ENCODE measurements at places on chromosomes 7 and 10. TPM values are rescaled to one million over a fixed set of nuclear protein-coding genes. Genes with fewer than 3 reads are reported as not detected.
A peak's percentile ranks its signal among the peaks of the same experiment; 100 is the strongest.

DNA sequence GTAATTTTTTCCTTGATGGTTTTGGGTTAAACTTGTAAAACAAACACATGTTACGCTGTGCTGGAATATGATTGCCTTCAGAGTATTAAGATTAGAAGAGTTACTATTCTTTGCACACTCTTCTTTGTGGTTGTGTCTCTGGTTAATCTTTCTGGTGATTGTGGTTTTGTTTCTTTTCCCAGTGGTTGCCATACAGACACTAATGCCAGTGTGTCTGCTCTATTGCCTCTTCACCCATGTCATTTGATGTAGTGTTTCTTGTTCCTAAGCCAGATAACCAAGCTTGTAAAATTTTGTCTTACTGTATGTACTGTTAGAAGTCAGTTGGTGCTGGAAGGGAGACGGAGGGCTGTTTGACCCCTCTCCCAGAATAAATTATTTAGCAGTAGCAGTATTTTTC, 124.8 kb downstream of the PHTF2 start:
- no peaks in the 10 kb centered on the region for H3K36me3 ChIP-seq
- H3K27ac ChIP-seq: no peak overlapping the region
- no peak overlapping the region for H3K4me3 ChIP-seq
- DNase-seq: no peak

DNA sequence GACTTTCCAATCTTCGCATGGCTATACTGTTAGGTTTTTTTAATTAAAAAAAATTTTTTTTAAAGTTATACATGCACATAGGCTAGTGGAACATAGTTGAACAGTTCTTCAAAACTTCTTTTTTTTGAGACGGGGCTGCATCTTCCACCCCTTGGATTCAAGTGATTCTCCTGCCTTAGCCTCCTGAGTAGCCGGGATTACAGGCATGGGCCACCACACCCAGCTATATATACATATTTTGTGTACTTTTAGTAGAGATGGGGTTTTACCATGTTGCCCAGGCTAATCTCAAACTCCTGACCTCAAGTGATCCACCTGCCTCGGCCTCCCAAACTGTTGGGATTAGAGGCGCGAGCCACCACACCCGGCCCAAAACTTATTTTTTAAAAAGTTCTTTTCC, 17.3 kb downstream of the ZNF777 start:
- peaks cover 11% of the 10 kb centered on the region for H3K36me3 ChIP-seq
- no peaks in the 10 kb centered on the region for H3K4me1 ChIP-seq
- H3K27ac ChIP-seq: no peak overlapping the region
- no peaks in the 10 kb centered on the region for H3K27me3 ChIP-seq

GRCh38 chr10:64209561-64209960, 688.4 kb downstream of the REEP3 start:
- no peaks in the 10 kb centered on the region for H3K27me3 ChIP-seq
- no peak overlapping the region for H3K4me3 ChIP-seq
- H3K4me1 ChIP-seq: no peaks in the 10 kb centered on the region
- no peak for DNase-seq

DNA sequence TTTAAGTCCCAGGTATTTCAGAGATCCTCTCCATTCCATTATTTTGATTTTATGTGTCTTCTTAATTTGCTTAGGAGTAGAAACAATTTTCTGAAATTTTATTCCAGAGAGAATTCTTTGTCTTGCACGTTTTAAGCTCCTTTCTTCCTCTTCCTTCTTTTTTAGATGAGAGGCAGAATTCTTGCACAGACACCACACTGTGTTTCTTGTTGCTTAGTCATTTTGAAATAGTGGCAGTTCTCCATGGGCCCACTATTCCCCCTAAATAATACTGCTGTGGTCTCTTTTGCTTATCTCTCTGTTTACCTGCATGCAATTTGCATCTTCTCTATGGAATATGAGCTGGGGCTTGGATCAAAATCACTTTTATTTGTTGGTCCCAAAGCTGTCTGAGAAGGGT, 54.3 kb upstream of the WAC start:
- no peaks in the 10 kb centered on the region for H3K27me3 ChIP-seq
- DNase-seq: no peak
- no peak overlapping the region for H3K4me3 ChIP-seq
- H3K36me3 ChIP-seq: no peaks in the 10 kb centered on the region
- H3K27ac ChIP-seq: no peak overlapping the region

- H3K4me1 ChIP-seq: no peaks in the 10 kb centered on the region
- no peak overlapping the region for H3K4me3 ChIP-seq
- no peak for DNase-seq
- no peaks in the 10 kb centered on the region for H3K36me3 ChIP-seq
Observed at GRCh38 chr7:15720849-15721471, 34.5 kb upstream of the MEOX2 start.

- H3K4me1 ChIP-seq: peaks cover 48% of the 10 kb centered on the region
- no peak for DNase-seq
- no peaks in the 10 kb centered on the region for H3K36me3 ChIP-seq
- no peaks in the 10 kb centered on the region for H3K27me3 ChIP-seq
- H3K27ac ChIP-seq: peak within 1 kb of the TSS; percentile 100
Observed at GRCh38 chr10:88990384-88991160, at the start of gene FAS. TSS of gene FAS (plus strand) at chr10:88990798. CDS start at chr10:88990877, 79 bp downstream.

Gene SPDYE1
- total RNA-seq: not detected

Gene C7orf33
- not detected for total RNA-seq

DNA sequence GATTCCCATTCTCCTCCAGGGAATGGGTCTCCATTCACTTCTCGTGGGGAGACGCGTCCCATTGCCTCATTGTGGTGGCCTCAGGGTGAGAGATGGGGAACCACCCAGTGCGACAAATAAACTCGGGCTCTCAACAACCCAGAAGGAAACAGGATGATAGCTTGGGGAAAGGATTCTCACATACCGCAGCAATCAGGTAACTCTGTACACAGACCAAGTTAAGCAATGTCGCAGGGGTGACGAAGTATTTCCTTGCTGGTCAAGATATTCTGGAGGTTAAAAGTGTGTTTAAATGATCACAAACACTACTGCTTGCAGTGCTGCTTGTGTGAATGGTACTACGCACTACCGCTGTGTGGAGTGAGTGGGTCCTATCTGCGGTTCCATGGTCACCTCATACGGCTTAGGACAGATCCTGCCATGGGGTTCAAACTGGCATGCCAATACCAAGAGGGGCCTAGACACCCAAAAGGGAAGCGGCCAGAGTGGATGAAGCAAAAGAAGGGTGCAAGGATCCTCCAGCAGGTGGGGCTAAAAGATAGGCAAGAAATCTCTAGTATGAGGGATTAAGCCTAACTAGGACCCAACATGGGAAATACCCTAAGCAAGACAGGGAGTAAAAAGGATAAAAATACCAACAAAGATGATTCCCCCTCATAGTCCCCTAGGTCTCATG, 143.8 kb upstream of the TMEM106B start:
- DNase-seq: no peak
- H3K4me1 ChIP-seq: no peaks in the 10 kb centered on the region
- H3K4me3 ChIP-seq: no peak overlapping the region
- H3K36me3 ChIP-seq: no peaks in the 10 kb centered on the region
- no peak overlapping the region for H3K27ac ChIP-seq

- H3K27ac ChIP-seq: no peak overlapping the region
- H3K27me3 ChIP-seq: no peaks in the 10 kb centered on the region
- no peak overlapping the region for H3K4me3 ChIP-seq
- no peaks in the 10 kb centered on the region for H3K36me3 ChIP-seq
- DNase-seq: no peak
Observed at GRCh38 chr7:87027900-87028299, 31.6 kb downstream of the ELAPOR2 start.

GRCh38 chr7:142088022-142088714, 23.4 kb upstream of the MGAM2 start:
- H3K36me3 ChIP-seq: no peaks in the 10 kb centered on the region
- H3K4me3 ChIP-seq: no peak overlapping the region
- H3K27me3 ChIP-seq: no peaks in the 10 kb centered on the region
- no peak for DNase-seq
- no peaks in the 10 kb centered on the region for H3K4me1 ChIP-seq

- H3K27ac ChIP-seq: peak overlapping the region; percentile 91
- H3K4me1 ChIP-seq: peaks cover 46% of the 10 kb centered on the region
- DNase-seq: no peak
- H3K27me3 ChIP-seq: no peaks in the 10 kb centered on the region
Observed at GRCh38 chr7:35695473-35695850, 527 bp upstream of the HERPUD2 start.

DNA sequence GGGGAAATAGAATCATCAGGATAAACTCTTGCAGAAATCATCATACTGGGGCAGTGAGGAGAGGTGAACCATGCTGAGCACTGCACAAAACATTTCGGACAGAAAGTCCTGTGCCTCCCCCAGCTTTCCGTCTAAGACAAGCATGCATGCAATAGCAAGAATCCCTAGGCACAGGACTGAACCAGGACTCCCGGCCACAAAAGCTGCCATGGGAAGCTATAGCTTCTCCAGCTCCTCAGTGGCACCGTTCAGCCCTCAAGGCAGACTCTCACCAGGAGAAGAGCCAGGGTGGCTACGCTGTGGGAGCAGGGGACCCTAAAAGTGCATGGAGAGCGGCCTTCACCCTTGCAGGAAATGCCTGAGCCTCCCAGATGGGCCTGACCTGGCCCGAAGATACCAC, 70.8 kb downstream of the ASB13 start:
- H3K27me3 ChIP-seq: no peaks in the 10 kb centered on the region
- H3K36me3 ChIP-seq: no peaks in the 10 kb centered on the region
- no peak for DNase-seq

Gene POP7
- 44.0 TPM for total RNA-seq

- peaks cover 39% of the 10 kb centered on the region for H3K36me3 ChIP-seq
- H3K4me1 ChIP-seq: peaks cover 36% of the 10 kb centered on the region
- no peak overlapping the region for H3K4me3 ChIP-seq
- no peak overlapping the region for H3K27ac ChIP-seq
- H3K27me3 ChIP-seq: no peaks in the 10 kb centered on the region
Observed at GRCh38 chr7:149621776-149622175, 124.2 kb upstream of the ZNF746 start.

Gene GARS1
- 83.7 TPM for total RNA-seq

DNA sequence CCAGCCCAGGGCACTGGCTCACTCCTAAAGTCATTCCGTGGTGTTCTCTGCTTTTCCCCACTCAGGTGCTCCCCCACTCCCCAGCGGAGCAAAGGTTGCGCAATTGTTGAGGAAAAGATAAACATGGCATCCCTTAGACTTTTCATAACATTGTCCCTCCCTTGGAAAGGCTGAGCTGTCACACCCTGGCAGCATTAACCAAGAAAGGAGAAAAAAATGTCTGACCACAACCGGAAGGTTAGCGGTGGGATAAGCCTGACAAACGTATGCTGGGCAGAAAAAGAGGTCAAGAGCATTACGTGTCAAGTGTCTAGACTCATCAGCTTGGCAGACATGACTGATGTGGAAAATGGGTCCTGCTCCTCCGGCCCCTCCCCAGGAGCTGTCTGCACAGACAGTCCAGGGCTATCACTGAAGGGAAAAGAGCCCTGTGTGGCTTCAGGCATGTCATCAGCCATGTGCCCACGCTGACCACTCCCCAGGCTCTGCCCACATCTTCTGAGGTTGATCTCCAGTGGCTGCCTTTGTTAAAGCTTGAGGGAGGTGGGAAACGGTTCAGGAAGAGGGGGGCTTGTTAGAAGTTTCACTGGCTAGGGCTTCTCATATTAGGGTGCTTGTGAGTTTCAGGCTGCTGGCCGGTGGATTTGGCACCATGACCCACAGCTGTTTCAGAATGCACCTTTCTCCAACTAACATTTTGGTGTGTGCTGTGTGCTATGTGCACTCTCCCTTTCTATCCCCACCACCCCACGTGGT, 30.1 kb downstream of the BTBD16 start:
- peak; percentile 83 for DNase-seq
- H3K27me3 ChIP-seq: no peaks in the 10 kb centered on the region
- no peak overlapping the region for H3K4me3 ChIP-seq
- no peak overlapping the region for H3K27ac ChIP-seq

Gene EMX2
- 0.74 TPM for total RNA-seq

Gene NPY4R
- total RNA-seq: 0.49 TPM

- H3K36me3 ChIP-seq: no peaks in the 10 kb centered on the region
- H3K27ac ChIP-seq: no peak overlapping the region
- no peak overlapping the region for H3K4me3 ChIP-seq
- H3K4me1 ChIP-seq: peaks cover 18% of the 10 kb centered on the region
Observed at GRCh38 chr7:70728872-70729552, 402.9 kb upstream of the GALNT17 start.

DNA sequence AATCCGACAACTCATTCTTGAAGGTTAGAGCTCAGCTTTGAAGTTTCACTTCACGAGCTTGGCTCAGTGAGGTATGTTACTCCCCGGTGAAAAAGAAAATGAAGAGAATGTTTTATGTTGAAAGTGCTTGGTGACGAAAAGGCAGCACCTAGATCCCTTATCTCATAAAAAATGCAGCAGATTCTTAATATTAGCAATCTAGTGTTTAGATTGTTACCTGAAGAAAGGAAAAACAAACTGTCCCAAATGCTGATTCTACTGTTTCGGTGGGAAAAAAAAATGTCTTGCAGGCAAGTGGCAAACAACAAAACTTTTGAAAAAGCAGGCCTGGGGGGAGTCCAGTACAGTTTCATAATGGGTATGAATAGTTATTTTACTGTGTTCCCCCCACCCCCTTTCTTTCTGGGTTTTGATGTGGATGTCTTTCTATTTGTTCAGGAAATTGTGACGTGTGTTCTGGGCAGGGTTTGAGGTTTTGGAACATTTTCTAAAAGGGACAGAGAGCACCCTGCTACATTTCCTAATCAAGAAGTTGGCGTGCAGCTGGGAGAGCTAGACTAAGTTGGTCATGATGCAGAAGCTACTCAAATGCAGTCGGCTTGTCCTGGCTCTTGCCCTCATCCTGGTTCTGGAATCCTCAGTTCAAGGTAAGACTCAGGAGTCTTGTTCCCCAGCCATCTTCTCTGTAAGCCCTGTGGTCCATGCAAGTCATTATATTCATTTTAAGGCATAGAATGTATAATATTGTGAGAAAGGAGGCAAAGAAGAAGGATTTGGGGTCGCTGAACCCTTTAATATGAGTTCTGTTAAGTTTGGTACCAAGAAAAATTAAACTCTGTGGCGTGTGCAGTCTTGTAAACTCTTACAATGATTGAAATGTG, at the start of gene SRGN:
Gene SRGN (plus strand): TSS at position 514 of the 881 bp plus-strand sequence. CDS start 55 bp downstream, at position 569.
- H3K27me3 ChIP-seq: no peaks in the 10 kb centered on the region
- DNase-seq: no peak
- H3K27ac ChIP-seq: peak within 1 kb of the TSS; percentile 81
- H3K4me1 ChIP-seq: peaks cover under 1% of the 10 kb centered on the region
- H3K4me3 ChIP-seq: peak within 1 kb of the TSS; percentile 13

GRCh38 chr10:29623797-29624196, 11.0 kb downstream of the SVIL start:
- no peak overlapping the region for H3K27ac ChIP-seq
- peaks cover 66% of the 10 kb centered on the region for H3K4me1 ChIP-seq
- DNase-seq: no peak
- H3K4me3 ChIP-seq: no peak overlapping the region
- no peaks in the 10 kb centered on the region for H3K27me3 ChIP-seq
- H3K36me3 ChIP-seq: no peaks in the 10 kb centered on the region

Gene PTPRN2
- 7.4 TPM for total RNA-seq

Gene FHIP2A
- 36.1 TPM for total RNA-seq

Gene METTL27
- not detected for total RNA-seq

DNA sequence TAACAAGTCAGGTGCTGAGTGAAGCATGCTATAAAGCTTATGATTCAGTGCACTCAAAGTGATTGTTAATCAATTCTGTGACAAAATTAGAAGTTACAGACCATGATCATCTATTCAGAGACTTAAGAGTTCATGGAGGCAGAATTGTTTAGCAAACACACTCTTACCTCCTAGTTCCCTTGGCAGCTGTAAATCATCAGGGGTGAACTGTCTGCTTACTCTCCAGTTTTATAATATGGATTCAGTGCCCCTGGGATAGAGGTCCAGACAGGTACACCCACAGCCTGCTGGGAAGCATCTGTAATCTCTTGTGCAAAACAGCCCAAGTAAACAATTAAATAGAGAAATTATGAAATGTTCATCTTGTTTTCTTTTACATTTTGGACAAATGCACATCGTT, 835.0 kb upstream of the COBL start:
- no peaks in the 10 kb centered on the region for H3K4me1 ChIP-seq
- DNase-seq: no peak
- no peaks in the 10 kb centered on the region for H3K36me3 ChIP-seq
- no peak overlapping the region for H3K27ac ChIP-seq
